Psoas muscle (tissue), 8 donors: ENCODE measurements at places on chromosomes 5 and 9. TPM values are rescaled to one million over a fixed set of nuclear protein-coding genes. Genes with fewer than 3 reads are reported as not detected.

Gene MTMR12
- 8.2 TPM for total RNA-seq

- no peak for DNase-seq
Observed at GRCh38 chr5:107388141-107388861, 282.4 kb downstream of the EFNA5 start.

Gene SPAAR
- 4.4 TPM for total RNA-seq

GRCh38 chr9:3963643-3964369 is 336.1 kb downstream of the GLIS3 start:
- DNase-seq = no peak

Gene FBP1
- 1.1 TPM for total RNA-seq

DNA sequence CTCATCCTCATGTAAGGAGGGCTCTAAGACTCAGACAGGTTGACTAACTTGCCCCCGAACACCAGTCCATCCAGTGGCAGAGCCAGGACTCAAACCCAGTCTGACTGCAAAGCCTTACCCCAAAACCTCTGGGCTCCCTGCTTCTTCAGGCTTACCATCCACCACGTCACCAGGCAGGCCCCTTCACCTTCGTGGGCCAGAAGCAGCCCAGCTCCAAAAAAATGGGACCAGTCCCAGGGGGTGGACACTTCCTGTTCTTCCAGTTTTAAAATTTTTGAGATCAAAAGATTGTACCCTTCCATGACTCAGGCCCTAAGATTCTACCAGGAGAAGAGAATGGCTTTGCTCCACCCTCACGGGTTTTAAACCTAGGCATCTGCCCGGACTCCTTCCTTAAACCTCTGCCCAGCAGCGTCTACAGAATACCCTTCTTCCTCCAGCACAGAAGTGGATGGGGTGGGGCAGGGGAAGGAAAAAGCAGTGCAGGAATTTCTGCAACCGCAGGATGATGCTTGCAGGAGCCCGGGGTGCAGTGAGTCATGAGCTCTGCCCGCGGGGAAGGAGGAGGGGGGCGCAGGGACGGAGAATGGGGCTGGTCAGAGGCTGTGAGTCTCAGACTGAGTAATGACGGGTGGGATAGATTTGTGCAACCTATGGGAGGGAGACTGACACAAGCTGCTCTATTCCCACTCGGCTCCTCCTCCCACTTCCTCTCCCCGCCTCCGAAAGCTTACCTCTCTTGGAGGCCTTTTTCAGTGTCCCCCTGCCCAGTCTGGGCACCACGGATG is 50.4 kb upstream of the STXBP1 start:
- DNase-seq = peak; percentile 84

GRCh38 chr9:36866840-36867239 is 167.2 kb downstream of the PAX5 start:
- no peak for DNase-seq

DNA sequence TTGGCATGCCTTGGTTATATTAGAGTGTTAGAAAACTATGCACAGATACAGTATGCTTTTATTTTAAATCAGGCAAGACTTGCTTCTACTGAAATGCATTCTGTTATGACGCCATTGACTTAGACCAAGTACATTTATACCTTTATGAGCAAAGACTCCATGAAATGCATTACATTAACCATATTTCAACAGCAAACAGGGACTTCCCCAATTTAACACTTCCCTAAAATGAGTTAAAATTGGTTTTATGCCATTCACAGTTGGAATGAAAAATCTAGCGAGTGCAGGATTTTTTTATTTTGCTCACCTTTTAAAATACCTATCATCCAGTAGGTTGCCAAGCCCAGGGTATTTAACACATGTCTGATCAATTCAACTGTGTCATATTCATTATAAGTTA is 272.1 kb upstream of the IZUMO3 start:
- no peak for DNase-seq

DNA sequence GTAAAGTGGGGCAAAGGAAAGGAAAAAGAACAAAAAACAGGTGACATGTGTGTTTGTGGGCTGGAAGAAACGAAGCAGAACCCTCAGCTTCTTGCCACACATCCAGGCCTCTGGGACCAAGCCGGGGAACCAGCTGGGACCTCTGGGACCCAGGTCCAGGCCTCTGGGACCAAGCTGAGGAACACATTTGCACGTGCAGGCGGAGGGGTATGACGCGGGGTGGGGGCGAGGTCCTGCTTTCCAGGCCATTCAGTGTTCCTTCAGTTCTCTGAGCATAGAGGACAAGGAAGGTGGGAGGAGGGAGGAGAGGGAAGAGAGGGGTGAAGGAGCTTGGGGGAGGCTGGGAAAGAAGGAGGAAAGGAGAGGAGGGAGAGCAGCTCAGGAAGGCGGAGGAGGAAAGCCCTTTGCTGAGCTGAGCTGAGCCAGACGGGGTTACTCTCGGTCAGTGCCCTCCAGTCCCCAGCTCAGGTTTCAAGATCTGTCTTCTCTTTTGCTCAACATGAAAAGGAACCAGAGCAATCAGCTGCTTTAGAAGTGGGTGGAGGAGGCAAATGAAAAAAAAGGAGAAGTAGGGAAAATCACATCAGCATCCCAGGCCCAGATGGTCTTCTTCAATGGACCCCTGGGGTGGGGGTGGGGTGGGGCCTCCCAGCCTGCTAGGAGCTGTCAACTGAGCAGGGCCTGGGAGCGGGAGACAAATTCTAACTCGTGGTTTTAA is 59.1 kb downstream of the ABCA1 start:
- peak; percentile 86 for DNase-seq

Gene BAAT
- 0.20 TPM for total RNA-seq
